ENCODE measurements at places on chromosomes 12 and 14.

DNA sequence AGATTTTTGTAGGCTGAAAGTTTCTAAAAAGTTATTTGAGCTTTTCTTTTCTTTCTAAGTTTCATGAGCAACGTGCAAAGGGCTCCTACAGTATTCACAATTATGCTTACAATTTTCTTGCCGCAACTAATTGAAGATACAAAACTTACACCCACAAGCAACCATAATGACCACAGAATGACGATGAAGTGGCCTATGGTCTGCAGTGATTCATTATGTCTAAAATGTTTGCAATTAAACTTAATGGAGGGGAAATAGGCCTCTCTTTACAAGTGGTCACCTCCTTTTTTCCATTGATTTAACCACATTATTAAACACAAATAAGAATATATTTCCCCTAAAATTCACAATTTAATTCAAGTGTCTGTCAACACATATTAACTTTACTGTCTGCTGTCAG lies 732.6 kb upstream of the FLRT2 start:
- no peak for DNase-seq

GRCh38 chr12:131003716-131004045 lies 50.0 kb downstream of the ADGRD1 start:
- DNase-seq, result no peak

GRCh38 chr12:95857156-95857555 lies 1.6 kb upstream of the SNRPF start:
- DNase-seq, result no peak

DNA sequence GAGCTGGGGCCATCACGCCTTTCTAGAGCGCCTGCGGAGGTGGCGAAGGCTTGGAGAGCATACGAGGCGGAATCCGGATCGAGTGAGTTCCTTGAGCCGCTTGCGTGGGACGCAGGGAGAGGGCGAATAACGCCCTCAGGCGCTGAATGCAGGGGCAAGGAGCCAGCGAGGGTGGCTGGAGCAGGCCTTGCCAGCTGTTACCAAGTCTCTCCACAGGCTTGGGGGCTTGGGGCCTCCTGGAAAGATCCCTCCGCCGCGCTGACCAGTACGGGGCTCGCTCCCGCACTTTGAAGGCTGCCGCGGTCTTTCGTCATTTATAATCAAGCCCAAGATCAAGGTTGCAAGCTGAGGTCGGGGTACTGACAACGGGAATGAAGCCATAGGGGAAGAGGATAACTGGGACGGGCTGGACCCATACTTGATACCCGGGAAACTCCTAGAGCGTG lies 1.2 kb downstream of the FLRT2 start:
- peak; percentile 54 for DNase-seq

GRCh38 chr14:102722646-102723045 lies 54.6 kb upstream of the TRAF3 start:
- DNase-seq, result no peak

DNA sequence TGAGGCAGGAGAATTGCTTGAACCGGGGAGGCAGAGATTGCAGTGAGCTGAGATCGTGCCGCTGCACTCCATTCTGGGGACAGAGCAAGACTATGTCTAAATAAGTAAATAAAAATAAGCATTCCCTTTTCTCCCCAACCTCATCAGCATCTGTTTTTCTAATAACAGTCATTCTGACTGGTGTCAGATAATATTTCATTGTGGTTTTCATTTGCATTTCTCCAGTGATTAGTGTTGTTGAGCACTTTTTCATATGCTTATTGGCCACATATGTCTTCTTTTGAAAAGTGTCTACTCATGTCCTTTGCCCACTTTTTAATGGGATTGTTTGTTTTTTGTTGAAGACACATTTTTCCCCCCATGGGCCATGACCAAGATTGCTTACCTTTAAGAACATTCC lies 243.2 kb downstream of the ADAMTS20 start:
- DNase-seq, result no peak

DNA sequence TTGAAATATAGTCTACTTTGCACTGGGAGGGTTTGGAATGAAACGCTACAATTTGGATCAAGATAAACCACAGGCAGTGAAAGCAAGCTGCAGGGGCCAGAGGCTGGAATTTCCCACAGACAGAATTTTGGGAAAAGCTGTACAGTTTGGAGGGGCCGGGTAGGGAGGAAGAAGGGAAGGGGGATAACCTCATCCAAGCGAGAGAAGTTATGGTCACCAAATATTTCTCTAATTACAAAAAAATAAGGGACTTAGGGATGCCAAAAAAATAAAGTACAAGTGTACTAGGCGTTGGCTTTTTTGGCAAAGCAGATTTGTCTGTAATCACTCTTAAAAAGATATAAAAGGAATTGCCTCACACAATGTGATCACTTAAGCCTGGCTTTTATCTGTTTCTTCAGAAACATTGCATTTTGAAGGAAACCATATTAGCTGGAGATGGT lies 31.2 kb upstream of the ADGRD1 start:
- DNase-seq, result no peak

DNA sequence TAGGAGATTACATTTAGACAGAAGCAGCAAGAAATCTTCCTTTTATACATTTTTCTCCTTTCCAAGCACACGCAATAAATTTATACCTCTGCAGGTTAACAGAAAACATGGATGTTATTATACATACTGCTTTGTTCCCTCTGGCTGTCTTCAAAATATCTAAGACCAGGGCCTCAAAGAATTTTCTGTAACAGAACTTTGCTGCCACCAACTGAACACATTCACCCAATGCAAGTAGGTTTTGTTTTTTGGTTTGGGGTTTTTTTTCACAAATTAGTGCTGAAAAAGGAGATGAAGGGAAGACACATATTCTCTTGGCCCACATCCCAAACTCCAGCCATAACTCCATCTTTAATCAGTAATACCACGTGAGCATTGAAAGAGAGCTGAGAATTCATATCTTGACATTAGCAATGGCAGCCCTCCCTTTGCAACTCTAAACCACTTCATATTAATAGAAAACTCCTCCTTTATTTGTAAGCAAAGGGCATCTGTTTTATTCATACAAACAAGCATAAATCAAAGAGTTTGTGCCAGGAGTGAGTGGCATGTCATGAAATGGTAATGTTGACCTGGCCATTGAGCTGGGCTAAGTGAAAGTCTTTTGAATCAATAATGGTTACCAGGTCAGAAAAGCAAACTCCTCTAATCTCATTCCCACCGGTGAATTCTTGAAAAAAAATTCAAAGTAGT lies 150.8 kb upstream of the FSCB start:
- DNase-seq, result no peak

GRCh38 chr12:103933237-103933636 lies 3.0 kb downstream of the HSP90B1 start:
- no peak for DNase-seq

GRCh38 chr14:104383088-104383995 lies 196.2 kb upstream of the C14orf180 start:
- DNase-seq, result no peak

DNA sequence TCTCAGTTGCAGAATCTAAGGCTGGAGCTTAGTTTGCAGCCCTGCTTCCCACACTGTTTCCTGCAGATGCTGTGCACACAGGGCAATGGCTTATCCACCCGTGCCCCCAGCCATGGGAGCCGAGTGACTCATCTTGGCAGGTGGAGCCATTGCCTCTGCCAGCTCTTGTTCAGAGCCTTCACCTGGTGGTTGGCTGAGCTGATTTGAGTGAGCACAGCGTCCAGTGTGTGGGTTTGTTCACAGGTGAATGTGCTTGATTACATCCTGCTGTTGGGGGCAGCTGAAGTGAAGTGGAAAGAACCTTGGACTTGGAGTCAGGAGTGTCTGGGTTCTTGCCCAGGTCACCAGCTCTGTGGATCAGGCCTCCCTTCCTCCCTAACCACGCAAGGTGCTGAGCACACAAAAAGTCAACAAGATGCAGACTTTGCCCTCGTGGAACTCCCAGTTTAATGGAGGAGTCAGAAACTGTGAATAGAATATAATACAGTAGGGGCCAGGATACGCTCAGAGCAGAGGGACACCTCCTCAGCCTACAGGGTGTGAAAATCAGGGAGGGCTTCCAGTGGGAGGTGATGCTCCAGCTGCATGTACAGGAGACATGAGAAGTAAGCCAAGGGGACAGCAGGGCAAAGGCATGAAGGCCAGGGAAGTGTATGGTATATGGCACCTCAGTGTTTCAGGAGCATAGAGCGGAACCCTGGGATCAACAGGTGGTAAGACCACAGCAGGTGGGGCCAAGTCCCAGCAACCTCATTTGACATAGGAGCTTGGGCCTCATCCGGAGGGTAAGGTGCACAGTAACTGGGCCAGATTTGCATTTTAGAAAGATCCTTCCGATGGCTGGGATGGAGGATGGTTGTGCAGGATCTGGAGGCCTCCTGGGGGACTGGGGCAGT lies 22.8 kb downstream of the JDP2 start:
- DNase-seq, result no peak

DNA sequence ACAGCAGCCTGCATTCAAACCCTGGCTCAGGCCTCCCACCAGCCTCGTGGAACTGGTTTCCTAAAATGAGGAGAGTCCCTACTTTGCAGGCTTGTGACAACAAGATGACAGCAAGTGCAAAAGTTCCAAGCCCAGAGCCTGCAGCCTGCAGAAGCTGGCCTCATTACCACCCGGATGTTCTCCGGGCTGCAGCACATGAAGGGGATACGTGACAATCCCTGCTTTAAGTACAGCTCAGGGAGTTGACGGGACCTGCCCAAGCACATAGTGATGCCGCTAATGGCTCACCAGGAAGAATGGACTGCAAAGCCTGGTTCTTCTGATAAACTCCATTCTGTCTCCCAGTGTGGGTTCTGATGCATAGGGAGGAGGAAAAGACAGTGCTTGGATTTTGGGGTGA lies 15.0 kb downstream of the SSH1 start:
- DNase-seq, result no peak

DNA sequence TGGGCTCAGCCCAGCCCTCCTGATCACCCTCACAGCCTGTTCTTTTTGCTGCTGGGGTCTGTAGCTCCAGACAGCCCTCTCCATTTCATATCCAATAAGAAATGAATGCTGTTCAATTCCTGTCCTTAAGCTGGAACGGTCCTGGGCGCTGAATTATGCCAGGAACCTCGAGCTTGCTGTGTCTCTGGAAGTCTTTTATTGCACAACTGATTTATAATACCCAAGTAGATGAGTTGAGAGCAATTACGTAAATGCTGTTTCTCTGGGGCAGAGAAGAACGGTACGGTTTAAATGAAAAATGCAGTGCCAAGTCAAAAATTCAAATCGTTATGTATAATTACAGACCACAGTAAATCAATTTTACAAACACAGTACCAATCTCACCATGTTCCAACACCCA lies 161.0 kb downstream of the SAMD4A start:
- no peak for DNase-seq

- DNase-seq, result no peak
Observed at GRCh38 chr12:58695263-58695662, 225.0 kb downstream of the LRIG3 start.

DNA sequence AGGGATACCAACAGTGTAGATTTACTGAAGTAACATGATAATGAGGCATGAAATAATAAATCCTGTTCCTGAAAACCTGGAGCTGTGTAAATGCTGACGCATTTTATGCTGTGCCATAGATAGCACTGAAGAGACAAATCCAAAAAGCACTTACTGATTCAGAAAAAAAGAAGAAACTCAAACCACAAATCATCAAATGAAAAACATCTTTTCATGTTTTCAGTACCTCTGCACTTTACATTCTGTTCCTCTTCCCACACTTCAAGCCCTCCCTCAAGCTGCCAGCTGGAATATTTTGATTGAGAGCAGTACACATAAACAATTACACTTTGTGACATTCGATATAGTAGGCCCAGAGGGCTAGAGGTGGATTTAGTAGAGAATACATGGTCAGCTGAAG lies 362.3 kb downstream of the NAV3 start:
- no peak for DNase-seq

GRCh38 chr14:67666750-67667449 lies 7.5 kb downstream of the VTI1B start:
- peak; percentile 62 for DNase-seq

GRCh38 chr12:27480016-27480415 lies 33.5 kb downstream of the SMCO2 start:
- DNase-seq, result peak; percentile 18

- no peak for DNase-seq
Observed at GRCh38 chr14:64614805-64615391, 65.1 kb downstream of the PPP1R36 start.

- peak; percentile 15 for DNase-seq
Observed at GRCh38 chr12:4962539-4963486, 53.1 kb downstream of the KCNA1 start.

DNA sequence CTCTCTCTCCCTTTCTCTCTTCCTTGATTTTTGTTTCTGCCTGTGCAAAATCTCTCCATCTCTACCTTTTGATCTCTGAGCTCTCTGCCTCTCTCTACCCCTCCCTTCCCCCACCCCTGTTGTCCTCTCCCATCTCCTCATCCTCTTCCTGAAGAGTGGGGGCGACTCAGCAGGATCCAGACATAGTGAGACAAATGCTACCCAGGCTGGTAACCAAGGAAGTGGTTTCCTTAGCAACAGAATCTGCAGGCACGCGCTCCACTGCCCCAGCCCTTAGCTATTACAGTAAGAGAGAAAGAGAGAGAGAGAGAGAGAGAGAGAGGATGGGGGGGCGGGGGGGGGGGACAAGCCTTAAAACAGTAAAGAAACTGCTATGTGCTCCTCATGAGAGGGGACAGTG lies 85.6 kb downstream of the CMKLR1 start:
- no peak for DNase-seq

DNA sequence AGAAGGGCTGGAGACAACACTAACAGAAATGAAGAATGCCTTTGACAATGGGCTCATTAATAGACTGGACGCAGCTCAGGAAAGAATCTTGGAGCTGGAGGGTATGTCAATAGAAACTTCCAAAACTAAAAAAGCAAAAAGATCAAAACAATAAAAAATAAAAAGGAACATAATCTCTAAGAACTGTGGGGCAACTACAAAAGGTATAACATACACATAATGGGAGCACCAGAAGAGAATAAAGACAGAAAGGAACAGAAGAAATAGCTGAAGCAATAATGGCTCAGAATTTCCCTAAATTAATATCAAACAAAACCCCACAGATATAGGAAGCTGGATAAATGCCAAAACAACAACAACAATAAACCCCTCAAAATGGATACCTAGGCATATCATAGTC lies 124.1 kb upstream of the ABCD2 start:
- no peak for DNase-seq

- no peak for DNase-seq
Observed at GRCh38 chr14:92539419-92539818, 25.8 kb downstream of the RIN3 start.

- peak; percentile 8 for DNase-seq
Observed at GRCh38 chr14:96184737-96185136, 19.9 kb upstream of the BDKRB2 start.

DNA sequence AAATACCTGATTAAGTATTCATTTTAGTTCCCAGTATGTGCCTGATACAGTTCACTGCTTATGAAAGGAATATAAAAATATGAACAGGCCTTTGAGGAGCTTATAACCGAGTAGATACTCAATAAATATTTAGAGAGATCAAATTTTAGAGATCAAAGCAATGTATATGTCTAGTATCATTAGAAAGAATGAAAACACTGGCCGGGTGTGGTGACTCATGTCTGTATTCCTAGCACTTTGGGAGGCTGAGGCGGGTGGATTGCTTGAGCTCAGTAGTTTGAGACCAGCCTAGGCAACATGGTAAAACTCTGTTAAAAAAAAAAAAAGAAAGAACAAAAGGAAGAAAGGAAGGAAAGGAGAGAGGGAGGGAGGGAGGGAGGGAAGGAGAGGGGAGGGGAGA lies 113.2 kb upstream of the EEA1 start:
- DNase-seq, result no peak

Measured in suppressor macrophage treated with lipopolysaccharide for 1 hour (primary cell).